ENCODE measurements at places on chromosomes 12 and 14.

- no peaks in the 10 kb centered on the region for H3K36me3 ChIP-seq
- peaks cover 9% of the 10 kb centered on the region for H3K27me3 ChIP-seq
- peaks cover 6% of the 10 kb centered on the region for H3K4me1 ChIP-seq
- no peak overlapping the region for H3K4me3 ChIP-seq
- H3K27ac ChIP-seq, result no peak overlapping the region
Measured at GRCh38 chr12:54173066-54173726, 15.6 kb downstream of the SMUG1 start.

- no peaks in the 10 kb centered on the region for H3K4me1 ChIP-seq
- H3K4me3 ChIP-seq, result no peak overlapping the region
- no peak for DNase-seq
- no peak overlapping the region for H3K27ac ChIP-seq
- H3K27me3 ChIP-seq, result no peaks in the 10 kb centered on the region
Measured at GRCh38 chr14:85223667-85224066, 306.3 kb upstream of the FLRT2 start.

DNA sequence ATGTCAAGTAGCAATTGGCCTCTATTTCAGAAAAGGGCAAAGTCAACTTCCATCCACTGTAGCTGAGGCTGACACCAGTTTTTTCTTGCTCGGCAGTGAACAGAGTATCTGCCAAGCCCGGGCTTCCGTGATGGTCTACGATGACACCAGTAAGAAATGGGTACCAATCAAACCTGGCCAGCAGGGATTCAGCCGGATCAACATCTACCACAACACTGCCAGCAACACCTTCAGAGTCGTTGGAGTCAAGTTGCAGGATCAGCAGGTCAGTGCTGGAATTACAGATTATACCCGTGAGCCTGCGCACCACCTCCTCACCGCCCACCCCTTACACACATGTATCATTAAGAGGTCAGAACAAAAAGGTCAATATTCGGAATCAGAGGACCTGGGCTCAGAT lies 19.4 kb downstream of the EVL start:
- H3K27me3 ChIP-seq, result no peaks in the 10 kb centered on the region
- no peak for DNase-seq
- H3K4me1 ChIP-seq, result peaks cover 86% of the 10 kb centered on the region
- H3K36me3 ChIP-seq, result peaks cover 74% of the 10 kb centered on the region
- H3K4me3 ChIP-seq, result no peak overlapping the region
- peak overlapping the region; percentile 71 for H3K27ac ChIP-seq

DNA sequence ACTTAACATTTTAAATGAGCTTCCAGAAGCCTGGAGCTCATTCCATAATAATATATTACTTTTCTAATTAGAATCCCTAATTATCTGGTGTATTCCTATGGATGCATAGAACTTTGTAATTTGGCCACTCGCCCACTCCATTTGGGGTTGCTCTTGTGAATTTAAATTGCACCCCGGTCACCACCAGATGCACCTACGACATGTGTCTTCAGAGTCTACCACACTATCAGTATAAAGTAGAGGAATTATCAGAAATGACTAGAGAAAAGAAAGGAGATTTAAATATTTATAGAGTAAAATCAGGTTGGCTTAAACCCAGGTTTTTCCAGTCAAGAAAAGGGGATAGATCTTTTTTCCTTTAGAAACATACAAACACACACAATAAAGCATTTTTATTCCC lies 145.8 kb upstream of the DCN start:
- H3K27ac ChIP-seq, result no peak overlapping the region
- DNase-seq, result no peak
- H3K36me3 ChIP-seq, result no peaks in the 10 kb centered on the region
- H3K4me3 ChIP-seq, result no peak overlapping the region
- H3K27me3 ChIP-seq, result peaks cover 14% of the 10 kb centered on the region
- no peaks in the 10 kb centered on the region for H3K4me1 ChIP-seq

- peaks cover 21% of the 10 kb centered on the region for H3K27me3 ChIP-seq
- H3K4me3 ChIP-seq, result no peak overlapping the region
- DNase-seq, result no peak
- no peak overlapping the region for H3K27ac ChIP-seq
- H3K4me1 ChIP-seq, result peaks cover 16% of the 10 kb centered on the region
- no peaks in the 10 kb centered on the region for H3K36me3 ChIP-seq
Measured at GRCh38 chr14:69351911-69352310, 46.2 kb downstream of the ERH start.

GRCh38 chr12:1925684-1926006 lies 7.2 kb upstream of the CACNA2D4 start:
- DNase-seq, result no peak
- H3K4me3 ChIP-seq, result no peak overlapping the region

- H3K27me3 ChIP-seq, result peaks cover 37% of the 10 kb centered on the region
- no peaks in the 10 kb centered on the region for H3K36me3 ChIP-seq
- H3K27ac ChIP-seq, result no peak overlapping the region
- peaks cover 6% of the 10 kb centered on the region for H3K4me1 ChIP-seq
- H3K4me3 ChIP-seq, result no peak overlapping the region
- DNase-seq, result no peak
Measured at GRCh38 chr14:54808326-54809161, 94.1 kb downstream of the GCH1 start.

DNA sequence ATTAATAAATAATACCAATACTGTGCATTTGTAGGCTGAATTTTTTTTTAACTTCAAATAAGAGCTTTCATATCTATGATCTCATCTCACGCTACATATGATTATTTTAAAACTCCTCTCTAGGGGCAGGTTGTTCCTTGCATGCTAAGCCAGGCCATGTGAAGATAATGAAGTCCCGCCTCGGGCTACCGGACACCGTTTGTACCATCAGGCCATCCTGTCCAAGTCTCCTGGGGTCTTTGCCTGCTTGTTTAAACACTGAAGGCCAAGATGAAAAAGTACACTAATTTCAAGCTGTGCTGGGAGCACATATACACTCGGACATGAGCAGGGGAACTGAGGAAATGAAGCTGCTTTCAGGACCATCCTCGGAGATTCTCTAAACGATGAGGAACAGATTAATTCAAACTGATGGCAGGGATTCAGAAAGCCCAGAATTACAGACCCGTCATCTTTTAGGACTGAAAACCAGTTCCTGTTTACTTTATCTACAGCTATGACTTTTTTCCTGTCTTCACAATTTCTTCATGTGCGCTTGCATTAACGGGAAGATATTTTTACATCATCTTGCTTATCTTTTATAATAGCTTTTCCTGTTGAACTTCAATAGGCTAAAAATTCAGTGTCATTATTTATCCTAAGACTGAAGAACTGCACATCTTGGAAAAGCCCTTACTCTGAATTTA lies 6.3 kb upstream of the ABHD12B start:
- DNase-seq, result no peak
- H3K36me3 ChIP-seq, result no peaks in the 10 kb centered on the region
- no peak overlapping the region for H3K4me3 ChIP-seq
- H3K4me1 ChIP-seq, result peaks cover 2% of the 10 kb centered on the region

DNA sequence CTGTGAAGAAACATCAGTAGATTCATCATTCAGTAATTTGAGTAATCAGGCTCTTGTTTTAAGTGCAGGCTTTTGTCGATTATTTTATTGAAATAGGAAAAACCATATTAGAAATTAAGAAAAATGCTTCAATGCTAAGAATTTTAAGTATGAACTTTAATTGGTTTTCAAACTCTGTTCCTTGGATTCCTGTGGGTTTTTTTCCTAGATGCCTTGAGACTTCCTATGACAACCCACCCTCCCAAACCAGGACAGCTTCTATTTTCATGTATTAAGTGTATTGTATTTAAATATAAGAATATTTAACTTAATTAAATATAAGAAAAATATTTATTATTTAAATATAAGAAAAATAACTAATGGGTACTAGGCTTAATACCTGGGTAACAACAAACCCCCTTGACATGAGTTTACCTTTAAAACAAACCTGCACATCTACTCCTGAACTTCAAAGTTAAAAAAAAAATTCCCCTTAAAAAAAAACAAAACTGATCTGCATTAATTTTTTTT lies 3.0 kb downstream of the ARHGAP5 start:
- peaks cover 11% of the 10 kb centered on the region for H3K36me3 ChIP-seq
- H3K4me1 ChIP-seq, result peaks cover 34% of the 10 kb centered on the region
- H3K27me3 ChIP-seq, result no peaks in the 10 kb centered on the region
- H3K27ac ChIP-seq, result no peak overlapping the region
- no peak overlapping the region for H3K4me3 ChIP-seq

DNA sequence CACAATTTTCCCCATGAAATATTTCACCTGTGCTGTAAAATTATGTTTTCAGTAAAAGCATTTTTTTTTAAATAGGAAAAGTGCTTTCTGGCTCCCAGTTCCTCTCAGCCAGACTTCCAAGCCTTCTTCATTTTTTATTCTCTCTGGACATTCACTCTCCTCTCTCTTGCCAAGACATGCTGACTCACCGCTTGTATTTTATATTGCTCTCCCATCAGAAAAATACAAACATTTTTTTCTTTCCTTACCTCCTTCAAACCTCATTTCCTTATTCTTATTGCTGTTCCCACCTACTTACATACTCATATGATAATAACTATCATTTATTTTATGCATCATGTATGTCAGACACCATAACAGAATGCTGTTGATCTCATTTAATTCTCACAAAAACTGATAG lies 37.7 kb upstream of the ZNF641 start:
- no peak overlapping the region for H3K27ac ChIP-seq
- DNase-seq, result no peak
- no peaks in the 10 kb centered on the region for H3K4me1 ChIP-seq
- H3K27me3 ChIP-seq, result peaks cover 66% of the 10 kb centered on the region

DNA sequence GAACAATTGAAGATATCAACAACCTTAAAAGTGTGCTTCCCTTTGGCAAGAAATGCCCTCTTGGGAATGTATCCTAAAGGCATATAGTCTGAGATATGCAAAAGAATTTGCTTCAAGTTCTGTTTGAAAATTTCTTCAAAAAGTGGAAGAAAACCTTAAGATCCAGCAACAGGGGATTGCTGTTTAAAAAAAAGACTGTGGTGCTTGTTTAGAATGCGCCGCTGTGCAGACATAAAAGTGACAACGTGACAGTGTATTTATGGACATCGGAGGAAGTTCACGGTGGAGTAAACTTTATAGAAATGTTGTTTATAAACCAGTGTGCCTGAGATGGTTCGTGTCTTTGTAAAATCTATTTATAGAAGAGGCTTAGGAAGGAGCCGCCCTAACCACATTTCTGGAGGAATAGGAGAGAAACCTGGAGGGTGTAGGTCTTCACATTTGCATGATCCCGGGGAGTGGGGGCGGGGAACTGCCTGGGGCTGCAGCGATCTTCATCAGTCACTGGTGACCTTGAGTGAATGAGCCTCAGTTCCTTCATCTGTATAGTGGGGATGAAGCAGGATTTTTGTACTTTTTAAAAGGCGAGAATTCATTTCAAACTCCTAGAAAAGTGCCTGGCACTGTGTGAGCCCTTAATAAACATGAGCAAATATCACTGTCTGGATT lies 27.5 kb downstream of the ADGRD1 start:
- H3K27ac ChIP-seq, result no peak overlapping the region
- peaks cover 39% of the 10 kb centered on the region for H3K27me3 ChIP-seq
- H3K4me1 ChIP-seq, result no peaks in the 10 kb centered on the region
- no peak overlapping the region for H3K4me3 ChIP-seq
- no peaks in the 10 kb centered on the region for H3K36me3 ChIP-seq

GRCh38 chr12:2691345-2692071 lies 103.3 kb upstream of the FKBP4 start:
- peak overlapping the region; percentile 83 for H3K27ac ChIP-seq
- H3K27me3 ChIP-seq, result peaks cover 13% of the 10 kb centered on the region
- H3K36me3 ChIP-seq, result peaks cover 11% of the 10 kb centered on the region
- peaks cover 50% of the 10 kb centered on the region for H3K4me1 ChIP-seq
- peak overlapping the region; percentile 92 for H3K4me3 ChIP-seq

GRCh38 chr14:94008234-94008633 lies 11.1 kb downstream of the CCDC197 start:
- H3K4me3 ChIP-seq, result no peak overlapping the region
- H3K27me3 ChIP-seq, result peaks cover 36% of the 10 kb centered on the region
- no peak overlapping the region for H3K27ac ChIP-seq
- peaks cover 3% of the 10 kb centered on the region for H3K36me3 ChIP-seq
- peaks cover 41% of the 10 kb centered on the region for H3K4me1 ChIP-seq

GRCh38 chr12:20142956-20143355 lies 225.4 kb upstream of the PDE3A start:
- DNase-seq, result no peak
- H3K27me3 ChIP-seq, result no peaks in the 10 kb centered on the region
- H3K4me1 ChIP-seq, result no peaks in the 10 kb centered on the region
- no peak overlapping the region for H3K27ac ChIP-seq
- no peak overlapping the region for H3K4me3 ChIP-seq

- no peak for DNase-seq
- H3K27me3 ChIP-seq, result no peaks in the 10 kb centered on the region
- H3K4me1 ChIP-seq, result no peaks in the 10 kb centered on the region
- no peaks in the 10 kb centered on the region for H3K36me3 ChIP-seq
- H3K4me3 ChIP-seq, result no peak overlapping the region
- no peak overlapping the region for H3K27ac ChIP-seq
Measured at GRCh38 chr14:47207617-47208016, 467.8 kb downstream of the MDGA2 start.

DNA sequence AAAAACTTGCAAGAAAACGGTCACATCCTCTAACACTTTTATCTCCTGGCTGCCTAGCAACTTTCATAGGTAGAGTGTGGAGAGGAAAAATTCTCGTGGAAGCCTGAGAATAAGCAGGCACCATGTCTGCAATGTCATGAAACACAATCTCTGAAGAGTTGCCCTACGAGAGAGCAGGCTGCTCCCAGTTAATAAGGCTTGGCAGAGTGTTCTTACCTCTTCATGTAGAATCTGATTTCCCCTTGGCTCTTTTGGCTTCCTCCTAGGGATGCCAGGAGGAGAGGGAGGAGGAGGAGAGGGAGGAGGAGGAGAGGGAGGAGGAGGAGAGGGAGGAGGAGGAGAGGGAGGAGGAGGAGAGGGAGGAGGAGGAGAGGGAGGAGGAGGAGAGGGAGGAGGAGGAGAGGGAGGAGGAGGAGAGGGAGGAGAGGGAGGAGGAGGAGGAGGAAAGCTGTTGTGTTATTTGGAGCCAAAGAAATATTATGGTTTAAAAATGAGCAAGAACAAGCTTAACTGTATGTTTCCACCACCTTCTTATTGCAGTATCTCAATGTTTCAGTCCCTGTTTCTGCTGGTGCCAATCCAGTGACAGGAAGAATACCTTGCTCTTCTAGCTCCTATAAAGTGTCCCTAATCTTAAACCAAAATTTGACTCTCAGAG lies 52.9 kb downstream of the EGLN3 start:
- no peaks in the 10 kb centered on the region for H3K4me1 ChIP-seq
- no peaks in the 10 kb centered on the region for H3K36me3 ChIP-seq
- H3K4me3 ChIP-seq, result no peak overlapping the region
- no peaks in the 10 kb centered on the region for H3K27me3 ChIP-seq
- DNase-seq, result no peak
- H3K27ac ChIP-seq, result no peak overlapping the region

GRCh38 chr14:71588576-71589215 lies 343.5 kb upstream of the RGS6 start:
- no peaks in the 10 kb centered on the region for H3K27me3 ChIP-seq
- no peak overlapping the region for H3K4me3 ChIP-seq
- H3K4me1 ChIP-seq, result peaks cover 11% of the 10 kb centered on the region
- no peak for DNase-seq
- H3K27ac ChIP-seq, result no peak overlapping the region
- peaks cover 3% of the 10 kb centered on the region for H3K36me3 ChIP-seq
